Foreskin keratinocyte (primary cell): ENCODE measurements at places on chromosomes 5 and 9. TPM values are rescaled to one million over a fixed set of nuclear protein-coding genes. Genes with fewer than 3 reads are reported as not detected.

DNA sequence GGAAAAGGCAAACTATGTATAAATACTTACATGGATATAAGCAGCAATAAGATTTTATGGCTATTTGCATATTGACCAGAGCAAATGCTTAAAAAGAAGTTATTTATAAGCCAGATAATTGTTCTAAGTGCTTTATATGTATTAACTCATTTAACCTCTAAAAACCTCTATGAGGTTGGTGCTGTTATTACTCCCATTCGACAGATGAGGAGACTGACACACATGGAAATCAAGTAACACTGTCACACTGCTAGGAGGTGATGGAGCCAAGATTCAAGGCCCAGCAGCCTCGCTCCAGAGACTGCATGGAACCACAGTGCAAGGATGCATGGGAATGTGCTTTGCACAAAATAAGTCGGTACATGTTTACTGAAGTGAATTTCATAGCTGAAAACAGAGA is 53.7 kb downstream of the C5 start:
- DNase-seq: no peak

GRCh38 chr5:142572006-142572405 is 113.9 kb downstream of the FGF1 start:
- no peak for DNase-seq

DNA sequence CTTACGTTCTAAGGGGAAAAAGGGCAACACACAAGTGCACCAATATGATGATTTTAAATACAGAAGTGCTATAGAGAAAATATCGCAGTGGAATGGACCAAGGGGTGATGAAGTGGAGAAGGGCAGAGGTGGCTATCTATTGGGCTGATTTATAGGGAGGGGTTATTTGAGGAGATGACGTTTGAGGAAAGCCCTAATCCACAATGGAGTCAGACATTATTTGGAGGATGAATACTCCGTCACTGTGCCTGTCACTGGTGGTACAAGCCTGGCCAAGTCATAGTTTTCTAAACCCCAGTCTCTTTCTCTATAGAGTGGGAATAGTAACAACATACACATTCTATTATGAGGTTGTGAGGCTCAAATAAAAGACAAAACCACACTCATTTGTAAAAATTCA is 48.5 kb downstream of the MEF2C start:
- DNase-seq: no peak

The STXBP1 gene
- polyA plus RNA-seq: 15.5 and 18.7 TPM in 2 replicates

The LRRC19 gene
- polyA plus RNA-seq: not detected in 2 replicates

The ORM2 gene
- not detected in 2 replicates for polyA plus RNA-seq

- no peak for DNase-seq
These were observed 48.5 kb upstream of the SRP19 start for GRCh38 chr5:112812549-112812948.

GRCh38 chr5:61030163-61030482 is 85.1 kb downstream of the NDUFAF2 start:
- no peak for DNase-seq

GRCh38 chr5:174789596-174789995 is 65.2 kb downstream of the MSX2 start:
- DNase-seq: no peak

DNA sequence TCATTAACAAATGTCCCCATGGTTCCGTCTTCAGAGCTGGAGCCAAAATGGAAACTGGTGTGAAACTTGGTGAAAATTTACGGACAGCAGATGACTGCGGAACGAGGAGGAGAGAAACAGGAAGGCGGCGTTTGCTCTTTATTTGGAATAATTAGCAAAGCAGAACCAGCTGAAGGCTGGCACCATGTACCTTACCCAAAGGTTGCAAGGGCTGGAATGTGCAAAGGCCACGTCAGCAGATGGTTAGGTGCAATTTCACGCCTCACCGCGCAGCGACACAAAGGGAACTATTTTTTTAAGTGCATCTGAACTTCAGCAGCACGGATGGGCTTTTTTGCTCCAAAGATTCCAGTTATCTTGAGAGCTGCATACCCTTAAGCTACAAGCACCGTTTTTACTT is 127.4 kb downstream of the COL23A1 start:
- DNase-seq: no peak

The YIPF5 gene
- polyA plus RNA-seq: 21.9 TPM in 2 replicates

DNA sequence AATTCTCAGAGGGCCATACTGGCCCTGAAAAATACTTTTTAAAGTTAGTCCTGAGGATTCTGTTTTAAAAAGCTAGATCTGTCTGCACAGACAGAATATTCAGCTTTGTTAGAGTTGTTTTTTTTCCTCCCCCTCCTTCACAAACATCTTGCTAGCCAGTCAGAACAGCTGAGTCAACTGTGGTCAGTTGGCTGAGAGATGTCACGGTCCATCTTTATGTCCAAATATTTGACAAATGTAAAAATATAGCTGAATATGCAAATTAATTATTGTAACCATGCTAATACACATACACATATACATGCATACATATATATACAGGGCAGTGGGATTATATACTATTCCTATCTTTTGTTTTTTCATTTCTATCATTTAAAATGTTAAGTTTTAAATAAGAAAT is 33.9 kb downstream of the UNC13B start:
- DNase-seq: no peak

- no peak for DNase-seq
These were observed 5.7 kb downstream of the PHF2 start for GRCh38 chr9:93582115-93582514.

DNA sequence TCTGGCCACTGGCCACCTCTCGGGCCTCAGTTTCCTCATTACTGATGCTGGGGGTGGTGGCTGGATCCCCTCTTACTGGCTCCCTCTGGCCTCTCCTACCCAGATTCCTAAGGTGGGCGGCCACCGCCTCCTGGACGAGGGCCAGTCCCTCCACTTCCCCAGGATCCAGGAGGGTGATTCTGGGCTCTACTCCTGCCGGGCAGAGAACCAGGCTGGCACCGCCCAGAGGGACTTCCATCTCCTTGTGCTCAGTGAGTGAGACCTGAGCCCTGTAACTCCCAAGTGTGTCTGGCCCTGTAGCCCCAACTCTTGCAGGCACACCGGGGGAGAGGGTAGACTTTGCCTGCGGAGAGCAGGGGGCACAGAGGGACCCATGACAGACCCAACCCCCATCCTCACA is 83.3 kb downstream of the HMCN2 start:
- DNase-seq: no peak

DNA sequence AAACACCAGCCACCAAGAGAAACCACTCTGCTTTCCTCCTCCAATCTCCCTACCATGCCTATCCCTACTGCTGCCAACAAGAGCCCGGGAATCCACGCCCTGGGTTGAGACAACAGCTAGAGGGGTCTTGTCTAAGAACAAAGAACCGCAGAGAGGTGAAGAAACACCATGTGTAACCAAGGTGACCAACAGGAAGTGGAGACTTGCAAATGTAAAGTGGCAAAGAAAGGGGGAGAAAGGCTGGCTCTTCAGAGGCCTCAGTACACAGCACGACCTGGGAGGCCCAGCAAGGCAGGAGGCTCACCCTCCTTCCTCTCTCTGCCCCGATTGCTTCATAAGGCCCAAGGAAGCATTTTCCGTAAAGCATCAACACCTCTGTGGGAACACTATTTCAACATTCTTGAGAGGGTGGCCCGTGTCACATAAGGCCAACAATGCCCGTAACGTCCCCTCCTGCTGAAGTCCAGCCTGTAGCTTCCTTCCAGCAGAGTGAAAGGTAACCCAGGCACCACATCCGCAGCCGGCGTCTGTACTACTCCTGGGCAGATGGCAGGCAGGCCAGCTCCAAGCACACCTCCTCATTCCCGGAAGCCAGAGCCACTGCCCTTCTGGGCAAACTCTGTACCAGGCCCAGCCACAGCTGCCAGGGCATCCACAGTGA is 18.3 kb downstream of the CCNJL start:
- no peak for DNase-seq

DNA sequence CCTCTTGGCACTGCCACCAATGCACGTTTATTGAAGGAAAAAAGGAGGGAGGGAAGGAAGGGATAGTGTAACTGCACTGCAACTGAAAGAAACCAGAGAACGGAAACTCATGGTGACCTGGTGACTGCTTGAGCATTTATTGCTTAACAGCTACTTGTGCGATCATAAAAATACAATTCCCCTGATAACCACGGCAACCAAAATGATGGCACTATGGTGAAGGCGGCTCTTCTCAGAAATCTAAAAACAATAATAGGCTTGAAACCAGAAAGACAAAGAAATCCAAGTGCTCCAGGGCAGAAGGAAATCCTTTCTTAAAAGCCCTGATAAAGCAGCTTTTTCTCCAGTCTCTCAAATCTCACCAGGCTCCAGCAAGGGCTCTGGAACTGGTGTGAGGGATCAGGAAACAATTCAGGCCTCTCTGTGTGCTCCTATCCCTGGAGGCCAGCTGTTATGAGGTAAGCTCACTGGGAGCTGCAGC is 1.9 kb downstream of the FBXO10 start:
- DNase-seq: no peak
